Muscle of leg (tissue), 16 donors: ENCODE measurements at places on chromosomes 4 and X. TPM values are rescaled to one million over a fixed set of nuclear protein-coding genes. Genes with fewer than 3 reads are reported as not detected.

AMOT gene
- 25.6 TPM for polyA plus RNA-seq

TACC3 gene
- 36.8 TPM for polyA plus RNA-seq

SLIT2 gene
- polyA plus RNA-seq: 10.1 TPM

- no peak for DNase-seq
Observed at GRCh38 chr4:121126449-121127006, 37.6 kb downstream of the TNIP3 start.

DNA sequence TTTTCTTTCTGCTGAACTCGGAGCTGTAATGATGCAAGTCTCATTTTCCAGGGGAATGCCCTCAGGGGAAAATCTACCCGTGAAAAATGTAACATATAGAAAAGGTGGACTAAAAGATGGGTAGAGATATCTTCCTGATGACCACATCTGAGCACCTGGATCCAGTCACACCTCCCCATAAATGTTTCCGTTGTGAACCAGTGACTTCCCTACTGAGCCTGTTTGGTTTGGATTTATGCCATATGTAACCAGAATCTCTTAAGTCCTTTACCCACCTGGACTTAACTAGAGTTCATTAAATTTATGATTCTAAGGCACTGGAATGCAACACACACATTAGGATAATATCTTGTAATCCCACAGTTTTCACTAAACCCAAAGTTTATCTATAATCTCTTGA, 171.1 kb downstream of the ZNF330 start:
- no peak for DNase-seq
